Upper lobe of left lung (tissue), 6 donors: ENCODE measurements at places on chromosomes 3 and 15.
A peak's percentile ranks its signal among the peaks of the same experiment; 100 is the strongest.

DNA sequence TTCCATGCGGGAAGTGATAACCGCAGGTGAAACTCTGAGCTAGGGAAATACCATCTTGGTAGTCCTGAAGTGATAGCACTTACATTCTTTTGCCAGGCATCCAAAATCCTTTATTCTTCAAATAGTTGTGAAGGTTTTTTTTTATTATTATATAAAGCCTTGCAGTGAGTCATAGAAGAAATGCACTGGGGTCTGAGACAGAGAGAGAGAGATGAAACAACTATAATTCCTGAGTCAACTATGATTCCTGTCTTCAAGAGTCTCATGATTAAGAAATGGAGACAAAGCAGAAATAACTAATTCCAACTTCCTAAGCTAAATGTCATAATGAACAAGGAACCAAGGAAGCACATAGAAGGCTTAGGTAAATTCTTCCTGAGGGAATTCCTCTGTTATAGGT, 495.6 kb downstream of the LPP start:
- no peak for DNase-seq

DNA sequence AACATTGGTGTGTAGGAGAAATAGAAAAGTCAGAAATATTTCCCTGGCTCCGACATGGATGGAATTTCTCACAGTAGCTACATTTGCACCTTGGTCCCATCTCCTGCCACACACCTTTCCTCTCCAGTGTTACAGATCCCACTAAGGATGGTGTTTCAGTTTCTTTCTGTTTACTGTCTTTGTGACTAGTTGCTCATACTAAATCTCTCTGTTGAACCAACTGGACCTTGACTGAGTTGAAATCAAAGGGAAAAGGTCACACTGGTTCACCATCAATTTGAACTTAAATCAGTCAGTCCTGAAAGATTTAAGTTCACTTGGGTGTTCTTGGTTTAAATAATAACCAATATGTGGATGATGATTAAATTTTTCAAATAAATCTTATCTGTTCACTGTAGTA, 754.2 kb downstream of the OTOL1 start:
- DNase-seq: no peak

GRCh38 chr3:117868766-117869165, 1159.2 kb downstream of the TUSC7 start:
- DNase-seq: no peak

GRCh38 chr3:40602778-40603385, 78.1 kb downstream of the ZNF621 start:
- DNase-seq: no peak

DNA sequence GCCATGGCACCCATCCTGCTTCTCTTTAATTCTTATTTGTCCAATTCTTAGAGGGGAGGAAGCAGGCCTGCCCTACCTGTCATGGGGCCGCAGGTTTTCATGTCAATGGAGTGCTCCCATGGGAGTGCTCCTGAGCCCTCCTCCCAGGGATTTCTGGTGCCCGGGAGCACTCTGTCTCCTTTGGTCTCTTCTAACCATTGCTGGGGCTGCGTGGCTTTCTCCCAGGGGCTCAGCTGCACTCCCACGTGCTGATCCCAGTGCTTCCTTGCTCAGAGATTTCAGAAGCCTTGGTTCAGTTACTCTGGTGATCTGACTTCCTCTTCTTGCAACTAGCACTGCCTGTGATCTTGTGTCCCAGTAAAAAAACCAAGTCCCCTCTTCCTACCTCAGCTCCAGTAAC, 68.0 kb upstream of the ARL8B start:
- DNase-seq: peak; percentile 39

DNA sequence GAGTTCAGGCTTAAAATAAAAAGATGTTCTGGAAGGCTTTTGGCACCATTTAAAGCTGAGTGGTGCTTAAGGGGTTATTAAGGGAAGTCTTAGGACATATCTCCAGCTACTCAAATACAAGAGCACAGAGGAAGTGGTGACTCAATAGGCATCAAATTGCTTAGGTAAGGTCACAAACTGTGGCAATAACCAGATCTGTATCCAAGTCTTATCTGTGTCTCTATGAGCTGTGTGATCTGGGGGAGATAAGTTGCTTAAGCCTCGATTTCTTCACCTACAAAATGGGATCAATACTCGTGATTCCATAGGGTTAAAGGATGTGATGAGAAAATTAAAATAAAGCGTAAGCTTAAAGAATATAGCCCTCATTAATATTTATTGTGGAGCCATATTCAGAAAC, 7.6 kb downstream of the HDC start:
- no peak for DNase-seq

- DNase-seq: no peak
Observed at GRCh38 chr3:70620956-70621355, 308.5 kb upstream of the MDFIC2 start.

GRCh38 chr15:29424118-29424517, 154.5 kb upstream of the NSMCE3 start:
- DNase-seq: no peak

DNA sequence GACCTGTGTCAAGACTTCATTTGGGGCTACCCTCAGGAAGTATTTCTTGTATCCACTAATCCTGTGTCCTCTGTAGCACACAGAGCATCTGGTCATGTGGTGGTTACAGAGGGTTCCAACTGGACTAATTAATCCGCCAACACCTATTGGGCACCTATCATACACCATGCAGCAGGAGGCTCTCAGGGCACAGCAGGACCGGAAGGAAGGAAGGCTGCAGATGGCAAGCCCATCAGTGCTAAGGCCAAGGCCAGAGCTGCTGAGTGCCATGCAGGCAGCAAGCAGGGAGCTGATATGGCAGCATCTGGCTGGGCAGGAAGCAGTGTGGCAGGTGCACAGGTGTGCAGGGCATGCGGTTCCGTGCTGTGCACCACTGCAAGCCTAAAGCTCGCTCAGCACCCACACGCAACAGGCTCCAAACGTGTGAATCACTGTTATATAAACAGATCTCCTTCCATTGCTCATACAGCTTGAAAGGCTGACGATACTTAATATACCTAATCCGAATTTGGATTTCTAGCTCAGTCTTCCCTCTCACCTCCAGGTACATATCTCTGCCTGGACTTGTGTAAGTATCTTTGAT, 64.4 kb upstream of the SNRPA1 start:
- peak; percentile 44 for DNase-seq

DNA sequence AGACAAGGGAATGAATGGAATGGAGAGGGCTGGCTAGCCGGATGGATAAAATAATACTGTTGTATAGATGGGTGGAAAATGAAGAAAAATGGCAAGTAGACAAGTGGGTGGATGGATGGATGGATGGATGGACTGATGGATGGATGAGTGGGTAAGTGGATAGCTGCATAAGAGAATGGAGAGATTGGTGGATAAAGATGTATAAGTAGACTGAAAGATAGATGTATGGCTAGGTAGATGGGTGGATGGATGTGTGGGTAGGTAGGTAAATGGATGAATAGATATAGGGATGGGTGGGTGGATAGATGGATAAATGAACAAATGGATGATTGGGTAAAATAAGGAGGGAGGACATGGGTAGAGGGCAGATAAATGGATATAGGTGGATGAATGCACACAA, 13.9 kb downstream of the CPNE9 start:
- DNase-seq: no peak

DNA sequence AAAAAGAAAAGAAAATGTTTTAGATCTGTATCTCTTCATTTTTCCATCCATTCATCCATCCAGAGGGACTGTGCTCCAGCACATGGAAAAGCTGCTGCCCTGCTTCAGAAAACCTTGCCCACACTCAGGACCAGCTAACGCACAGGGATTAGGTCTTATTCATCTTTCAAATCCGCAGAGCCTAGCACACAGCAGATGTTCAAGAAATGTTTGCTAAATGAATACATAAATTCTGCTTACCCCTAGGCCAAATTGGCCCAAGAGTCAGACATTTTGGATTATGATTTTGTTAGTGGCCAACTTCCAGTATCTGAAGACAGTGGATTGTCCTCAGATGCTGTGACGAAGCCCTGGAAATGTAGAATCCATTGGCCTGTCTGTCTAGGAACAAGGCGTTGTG, 71.4 kb downstream of the GHSR start:
- no peak for DNase-seq

DNA sequence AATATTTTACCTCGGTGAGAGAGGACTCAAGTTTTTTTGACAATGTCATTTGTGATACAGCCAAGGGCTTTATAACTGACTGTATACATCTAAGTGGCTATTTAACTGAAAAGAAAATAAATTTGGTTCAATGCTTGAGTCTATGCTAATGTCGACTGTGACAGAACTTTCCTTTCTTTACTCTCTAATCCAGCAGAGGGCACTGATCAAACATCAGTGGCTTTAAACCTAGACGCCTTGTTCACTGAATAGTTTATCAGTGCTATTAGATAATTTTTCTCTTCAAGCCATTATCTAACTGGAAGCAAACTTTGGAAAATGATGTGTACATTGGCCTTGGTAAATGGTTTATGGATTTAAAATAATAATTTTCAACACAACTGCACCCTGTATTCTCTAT, 285.1 kb downstream of the CHL1 start:
- DNase-seq: no peak

DNA sequence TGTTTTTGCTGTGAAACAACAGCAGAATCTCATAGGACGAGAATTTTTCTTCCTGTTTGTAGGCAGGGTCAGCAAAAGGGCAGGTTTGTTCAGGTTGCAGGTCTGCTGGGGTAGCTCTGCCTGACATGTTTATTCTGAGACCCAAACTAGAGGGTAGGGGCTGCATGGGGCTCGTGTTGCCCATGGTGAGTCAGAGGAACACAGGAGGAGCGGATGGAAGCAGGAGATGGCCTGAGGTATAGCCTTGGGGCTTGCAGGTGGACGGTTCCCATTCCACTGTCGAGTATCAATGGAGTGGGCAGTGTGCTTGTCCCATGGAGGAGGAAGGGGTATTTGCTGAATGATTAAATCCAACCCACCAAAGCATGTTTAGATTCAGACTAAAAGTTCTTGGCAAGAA, 138.9 kb downstream of the APBA2 start:
- no peak for DNase-seq

DNA sequence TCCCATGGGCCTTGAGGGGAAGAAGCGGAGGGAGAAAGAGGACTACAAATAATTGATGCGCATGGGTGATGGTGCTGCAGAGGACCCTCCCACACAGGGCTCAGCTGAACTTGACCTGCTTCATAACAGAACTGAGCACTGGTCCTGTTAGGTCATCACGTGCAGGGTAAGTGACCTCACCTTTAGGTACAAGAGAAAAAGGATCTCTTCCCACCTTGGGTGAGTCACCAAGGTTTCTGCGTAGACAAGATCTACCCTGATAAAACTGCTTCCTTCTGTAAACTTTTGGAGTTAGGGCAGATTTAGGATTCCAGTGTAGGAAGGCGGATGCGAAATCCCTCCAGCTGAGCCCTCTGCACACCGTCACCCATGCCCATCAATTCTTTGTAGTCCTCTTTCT, 67.1 kb downstream of the FEM1B start:
- no peak for DNase-seq

DNA sequence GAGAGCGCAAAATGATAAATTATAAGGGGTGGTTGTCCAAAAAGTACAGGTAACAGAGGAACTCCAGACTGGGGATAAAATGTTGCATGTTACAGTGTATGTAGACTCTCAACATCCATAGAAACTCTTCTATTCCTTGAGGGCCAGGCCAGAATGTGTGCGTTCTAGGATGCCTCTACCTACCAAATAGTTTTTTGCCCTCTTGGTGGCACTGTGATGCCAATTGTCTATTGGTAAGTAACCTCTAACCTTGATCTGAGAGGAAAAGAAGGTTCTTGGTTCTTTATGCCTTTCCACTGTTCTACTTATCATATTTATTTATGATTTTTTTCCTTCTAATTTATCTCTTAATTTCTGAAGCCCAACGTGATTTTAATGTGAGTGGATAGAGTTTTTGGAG, 424.6 kb downstream of the GRM7 start:
- DNase-seq: no peak

DNA sequence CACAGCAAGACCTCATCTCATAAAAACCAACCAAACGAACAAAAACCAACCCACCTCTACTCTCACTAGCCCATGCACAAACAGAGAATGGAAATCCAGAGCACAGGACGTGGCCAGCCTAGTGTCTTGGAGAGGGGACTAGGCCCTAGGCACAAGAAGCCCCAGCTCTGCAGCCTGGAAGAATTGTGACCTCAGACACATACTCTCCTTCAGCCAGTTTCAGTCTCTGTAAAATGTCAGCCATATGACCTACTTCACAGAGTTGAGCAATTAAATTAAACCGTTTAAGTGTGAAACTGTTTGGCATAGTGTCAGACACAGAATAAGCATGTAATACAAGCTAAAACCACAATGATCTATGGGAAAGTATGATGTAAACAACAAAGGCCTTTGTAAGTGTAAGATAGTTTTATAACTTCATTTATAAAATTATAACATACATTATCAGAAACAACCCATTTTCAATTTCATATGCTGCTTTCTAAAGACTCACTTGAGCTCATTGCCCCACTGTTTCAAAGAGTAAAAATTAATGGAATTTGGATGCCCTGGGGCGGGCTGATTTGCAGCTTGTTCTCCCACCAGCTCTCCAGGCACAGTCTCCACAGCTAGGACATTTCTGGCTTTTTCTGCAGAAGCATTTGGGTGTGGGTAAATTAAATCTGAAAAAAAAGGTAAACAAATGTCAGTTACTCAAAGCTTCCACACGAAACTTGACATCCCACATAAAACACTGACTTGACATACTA, 32.9 kb downstream of the TBC1D2B start:
- DNase-seq: no peak

DNA sequence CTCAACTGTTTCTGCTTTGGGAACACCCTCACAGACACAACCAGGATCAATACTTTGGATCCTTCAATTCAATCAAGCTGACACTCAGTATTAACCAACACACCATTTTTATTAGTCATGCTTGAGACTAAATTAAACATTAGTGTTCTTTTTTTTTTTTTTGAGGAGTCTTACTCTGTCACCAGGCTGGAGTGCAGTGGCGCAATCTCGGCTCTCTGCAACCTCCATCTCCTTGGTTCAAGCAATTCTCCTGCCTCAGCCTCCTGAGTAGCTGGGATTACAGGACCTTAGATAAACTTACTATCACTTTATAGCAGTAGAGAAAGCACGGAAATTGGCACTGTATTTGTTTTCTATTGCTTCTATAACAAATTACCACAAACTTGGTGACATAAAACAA, 2.0 kb upstream of the RAB11A start:
- no peak for DNase-seq

- DNase-seq: peak; percentile 65
Observed at GRCh38 chr3:181725830-181726229, 14.1 kb downstream of the SOX2 start.

GRCh38 chr15:92120094-92120795, 266.7 kb downstream of the SLCO3A1 start:
- no peak for DNase-seq
